ENCODE measurements at places on chromosomes 5 and 9. TPM values are rescaled to one million over a fixed set of nuclear protein-coding genes. Genes with fewer than 3 reads are reported as not detected.

GRCh38 chr9:122498883-122499288, 11.7 kb upstream of the OR1J2 start:
- DNase-seq, result peak; percentile 6

- no peak for DNase-seq
Measured at GRCh38 chr5:69136293-69136692, 30.7 kb upstream of the CCNB1 start.

- DNase-seq, result no peak
Measured at GRCh38 chr9:122453677-122454135, 24.0 kb downstream of the OR1J1 start.

DNA sequence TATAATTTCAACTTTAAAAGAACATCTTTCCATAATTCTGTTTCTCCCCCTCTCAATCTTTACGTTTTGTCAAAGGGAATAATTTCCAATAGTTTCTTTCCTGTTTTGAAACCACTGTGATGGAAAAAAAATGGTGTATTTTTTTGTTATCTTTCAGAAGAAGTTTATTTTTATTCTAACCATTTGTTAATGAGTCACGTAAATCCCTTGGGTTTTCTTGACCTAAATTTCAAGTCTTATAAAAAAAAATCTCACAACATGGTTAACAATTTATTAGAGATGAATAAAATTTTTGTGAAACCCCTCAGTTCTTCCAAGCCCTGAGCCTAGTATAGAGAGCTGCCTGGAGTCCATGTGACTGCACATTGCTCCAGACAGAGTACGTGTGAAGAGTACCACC, 106.1 kb upstream of the FBXL17 start:
- DNase-seq, result no peak

Gene SLC46A2
- polyA plus RNA-seq, result 0.96 TPM

Gene HACD4
- polyA plus RNA-seq, result 6.7 TPM

Gene ADAMTSL2
- polyA plus RNA-seq, result not detected

Gene ARID3C
- polyA plus RNA-seq, result not detected

All from immature natural killer cell (primary cell).